ENCODE measurements at places on chromosomes 7 and 10.

DNA sequence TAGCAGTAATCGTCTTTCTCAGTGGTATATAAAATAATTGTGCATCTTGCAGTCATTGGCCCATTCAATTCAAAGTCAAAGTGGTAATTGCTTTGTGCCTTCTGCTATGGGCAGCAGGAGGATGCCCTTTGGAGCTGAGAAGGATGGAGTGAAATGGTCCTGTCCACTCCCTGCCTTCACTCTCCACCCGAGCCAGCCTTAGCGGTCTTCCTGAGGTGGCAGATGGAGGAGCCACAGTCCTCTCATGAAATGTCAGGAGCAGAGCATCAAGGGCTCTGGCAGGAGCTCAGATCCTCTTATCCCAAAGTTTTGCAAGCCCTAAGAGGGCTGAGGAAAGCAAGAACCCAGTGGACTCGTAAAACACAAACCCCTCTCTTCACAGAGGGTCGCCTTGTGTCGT lies 199.4 kb downstream of the DYNC1I1 start:
- DNase-seq: no peak

DNA sequence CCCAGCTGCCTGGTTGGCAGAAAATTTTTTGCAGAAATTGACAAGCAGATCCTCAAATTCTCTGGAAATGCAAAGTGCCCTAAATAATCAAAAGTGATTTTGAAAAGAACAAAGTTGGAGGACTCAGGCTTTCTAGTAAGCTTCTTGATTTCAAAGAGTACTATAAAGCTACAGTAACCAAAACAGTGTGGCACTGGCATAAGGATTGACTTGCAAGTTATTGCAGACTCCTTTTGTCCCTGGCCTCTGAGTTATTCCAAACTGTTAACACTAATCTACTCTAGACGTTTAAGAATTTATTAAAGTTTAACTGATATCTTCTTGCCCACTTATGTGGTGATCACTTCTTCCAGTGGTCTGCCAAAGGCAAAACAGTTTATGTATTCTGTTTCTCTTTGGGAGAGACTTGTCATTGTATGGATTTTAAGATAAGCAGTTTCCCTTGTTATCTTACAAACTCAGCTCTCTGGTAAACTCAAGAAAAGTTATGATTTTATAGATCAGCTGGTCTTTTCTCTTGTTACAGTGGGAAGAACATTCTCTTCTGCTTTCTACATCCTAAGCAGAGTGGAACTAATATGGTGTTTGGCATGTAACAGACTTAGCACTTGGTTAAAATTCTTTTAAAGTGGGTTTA lies 41.4 kb downstream of the LOXL4 start:
- no peak for DNase-seq

DNA sequence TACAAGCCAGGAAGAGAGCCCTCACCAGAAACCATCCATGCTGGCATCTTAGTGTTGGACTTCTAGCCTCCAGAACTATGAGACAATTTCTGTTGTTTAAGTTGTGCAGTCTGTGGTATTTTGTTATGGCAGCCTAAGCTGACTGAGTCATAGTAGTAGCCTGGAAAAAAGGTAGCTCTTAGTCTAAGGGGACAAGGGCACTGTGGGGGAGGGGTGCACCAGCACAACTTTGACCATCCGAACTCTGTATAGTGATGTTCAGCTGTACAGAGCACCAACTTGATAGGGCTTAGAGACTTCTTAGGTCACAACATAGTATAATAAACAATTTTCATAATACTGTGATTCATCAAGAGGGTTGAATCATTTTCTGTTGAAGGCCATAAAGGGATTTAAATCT lies 14.3 kb downstream of the EIF4EBP2 start:
- no peak for DNase-seq

- DNase-seq: peak; percentile 62
Observed at GRCh38 chr10:74738985-74739567, 87.3 kb upstream of the KAT6B start.

- DNase-seq: no peak
Observed at GRCh38 chr10:110167149-110167548, 40.3 kb upstream of the MXI1 start.

DNA sequence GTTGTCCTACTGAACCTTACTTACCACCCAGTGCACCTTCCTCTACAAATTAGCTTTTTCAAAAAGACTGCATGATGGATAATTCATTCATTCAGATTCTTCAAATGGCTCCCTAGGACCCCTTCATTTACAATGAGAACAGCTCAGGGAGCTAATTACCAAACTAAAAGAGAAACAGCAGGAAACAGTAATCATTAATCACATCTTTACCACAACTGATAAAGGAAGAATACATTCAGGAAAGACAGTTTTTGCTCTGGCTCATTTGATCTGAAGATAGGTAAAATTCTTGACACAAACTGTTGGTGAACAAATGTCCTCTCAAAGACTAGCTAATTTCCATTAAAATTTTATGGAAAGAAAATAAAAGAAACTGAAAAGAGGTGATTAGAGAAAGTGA lies 1652.7 kb upstream of the LRRTM3 start:
- DNase-seq: no peak

- DNase-seq: no peak
Observed at GRCh38 chr7:115133248-115133647, 211.4 kb downstream of the MDFIC start.

DNA sequence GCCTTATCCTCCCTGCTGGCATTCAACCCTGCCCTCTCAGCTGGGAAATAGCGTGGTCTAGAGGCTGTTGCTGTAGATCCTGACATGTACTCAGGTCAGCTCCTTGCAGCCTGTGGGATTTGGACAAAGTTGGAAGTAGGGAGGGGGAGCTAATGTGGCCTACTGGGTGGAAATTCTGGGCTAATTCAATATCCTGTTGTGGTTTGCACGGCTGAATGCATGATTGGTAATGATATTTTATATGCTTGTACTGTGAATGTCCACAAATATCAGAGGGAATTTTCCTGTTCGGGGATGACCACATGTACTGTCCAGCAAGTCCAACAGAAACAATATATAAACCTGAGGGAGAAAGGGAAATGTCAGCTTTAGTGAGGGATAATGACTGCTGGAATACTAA lies 22.1 kb upstream of the NPVF start:
- DNase-seq: no peak

GRCh38 chr7:25553580-25554291 lies 325.4 kb upstream of the NPVF start:
- no peak for DNase-seq

- DNase-seq: no peak
Observed at GRCh38 chr10:72170263-72170662, 45.5 kb upstream of the ANAPC16 start.

DNA sequence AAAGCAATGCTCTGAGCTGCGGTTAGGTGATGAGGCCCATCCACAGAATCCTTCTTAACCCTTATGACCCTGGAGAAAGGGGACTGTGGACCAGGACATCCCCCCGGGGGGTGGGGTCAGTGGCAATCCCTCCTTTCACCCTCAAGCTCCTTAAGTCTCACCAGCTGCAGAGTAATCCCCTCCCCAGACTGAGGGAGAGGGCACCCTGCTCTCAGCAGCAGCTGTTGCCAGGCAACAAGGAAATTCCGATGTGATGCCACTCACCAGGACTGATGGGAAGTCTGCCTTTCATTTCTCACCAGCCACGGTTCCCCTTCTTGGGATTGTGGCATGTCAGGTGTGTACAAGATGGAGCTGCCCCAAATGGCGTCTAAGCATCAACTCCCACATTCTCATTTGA lies 129.6 kb downstream of the DOCK1 start:
- no peak for DNase-seq

- DNase-seq: peak; percentile 47
Observed at GRCh38 chr10:7239312-7239985, 171.4 kb downstream of the SFMBT2 start.

DNA sequence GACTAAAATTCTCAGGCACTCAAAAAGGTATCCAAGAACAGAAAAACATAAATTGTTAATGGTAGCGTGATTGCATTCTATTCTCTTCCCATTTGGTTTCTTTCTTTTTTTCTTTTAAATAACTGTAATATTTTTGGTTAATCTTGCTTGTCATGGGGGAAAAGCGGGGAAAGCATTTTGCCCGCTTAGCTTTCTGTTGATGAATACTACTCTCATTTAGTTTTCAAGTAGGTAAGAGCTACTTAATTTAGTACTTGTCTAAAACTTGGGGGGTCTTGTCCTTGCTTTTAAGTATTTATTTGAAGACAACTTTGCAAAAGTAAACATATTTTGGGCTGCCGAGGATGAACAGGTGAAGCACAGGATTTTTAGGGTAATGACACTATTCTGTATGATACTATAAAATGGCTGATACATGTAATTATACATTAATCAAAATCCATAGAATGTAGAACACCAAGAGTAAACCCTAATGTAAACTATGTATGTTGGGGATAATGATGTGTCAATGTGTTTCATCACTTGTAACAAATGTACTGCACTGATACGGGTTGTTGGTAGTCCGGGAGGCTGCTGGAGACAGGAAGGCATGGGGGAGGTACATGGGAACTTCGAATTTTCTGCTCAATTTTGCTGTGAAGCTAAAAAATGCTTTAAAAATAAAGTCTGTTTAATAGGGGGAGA lies 1.7 kb downstream of the TES start:
- DNase-seq: peak; percentile 52

DNA sequence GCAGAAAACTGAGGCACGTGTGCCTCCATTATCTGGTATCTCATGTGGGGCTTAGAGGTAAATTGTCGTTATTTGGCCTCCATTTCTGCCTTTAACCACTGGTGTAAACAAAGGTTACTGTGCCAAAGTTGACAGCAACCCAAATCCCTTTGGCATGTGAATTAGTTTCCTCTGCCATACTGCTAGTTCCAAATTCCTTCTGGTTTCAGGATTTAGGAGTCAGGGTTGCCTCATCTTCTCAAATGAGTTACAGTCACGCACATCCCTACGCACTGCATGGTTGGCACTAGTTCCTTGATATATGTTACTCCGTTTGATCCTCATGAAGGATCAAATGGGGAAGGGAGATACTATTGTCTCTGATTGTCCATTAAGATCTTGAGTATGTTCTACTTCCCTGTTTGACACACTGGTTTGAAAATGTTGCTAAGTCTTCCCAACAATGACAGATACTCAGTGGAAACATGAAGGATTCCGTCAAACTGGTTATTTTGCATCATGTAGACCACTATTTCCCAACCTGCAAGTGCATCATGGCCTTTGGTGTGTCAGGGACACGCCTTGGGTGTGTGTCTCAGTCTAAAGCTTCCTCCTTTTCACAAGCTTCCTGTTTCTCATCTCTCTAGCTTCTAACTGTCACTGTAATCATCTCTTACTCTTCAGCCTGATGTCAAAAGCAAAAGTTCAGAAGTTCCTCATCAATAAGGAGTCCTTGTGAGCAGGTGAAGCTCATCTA lies at the start of gene LIPN:
Gene LIPN, plus strand, starts transcription at position 655 of the 736 bp plus-strand sequence. CDS start 1,386 bp downstream, outside the sequence.
- no peak for DNase-seq

DNA sequence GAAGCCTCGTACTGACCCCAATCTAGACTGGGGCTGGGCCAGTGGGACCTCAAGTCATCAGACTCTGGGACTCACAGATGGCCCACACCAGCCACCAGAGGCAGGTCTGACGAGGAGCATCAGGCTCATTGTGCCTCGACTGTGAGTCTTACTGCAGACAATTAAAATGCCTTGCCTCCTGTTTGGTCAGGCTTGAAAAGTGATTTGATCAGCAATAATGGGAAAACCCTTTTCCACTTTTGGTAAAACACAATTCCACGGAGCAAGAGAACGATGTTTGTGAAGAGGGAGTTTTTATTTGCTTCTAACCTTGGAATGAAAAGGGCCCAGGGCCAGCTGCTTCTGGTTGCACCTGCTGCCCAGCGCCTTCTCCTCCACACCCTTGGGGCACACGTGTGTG lies 43.9 kb downstream of the C10orf143 start:
- no peak for DNase-seq

DNA sequence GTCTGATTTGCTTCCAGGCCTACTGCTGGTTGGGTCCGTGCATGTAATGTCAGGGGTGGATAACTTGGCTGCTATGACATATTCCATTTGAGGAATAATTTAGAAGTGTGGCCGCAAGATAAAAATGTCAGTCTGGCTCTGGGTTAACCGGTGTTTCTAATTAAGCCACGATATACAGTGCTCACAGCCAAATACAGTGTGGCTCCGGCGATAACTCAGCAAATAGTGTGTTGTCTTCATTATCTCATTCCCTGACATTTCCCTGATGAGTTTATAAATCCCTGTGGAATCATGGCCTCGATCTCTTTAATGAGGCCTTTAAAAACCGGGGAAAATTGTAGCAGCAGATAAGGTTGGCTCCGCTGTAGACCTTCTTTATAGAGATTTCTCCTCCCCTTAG lies 1125.0 kb downstream of the TYW1 start:
- no peak for DNase-seq

GRCh38 chr7:70590126-70590854 lies 541.7 kb upstream of the GALNT17 start:
- DNase-seq: no peak

DNA sequence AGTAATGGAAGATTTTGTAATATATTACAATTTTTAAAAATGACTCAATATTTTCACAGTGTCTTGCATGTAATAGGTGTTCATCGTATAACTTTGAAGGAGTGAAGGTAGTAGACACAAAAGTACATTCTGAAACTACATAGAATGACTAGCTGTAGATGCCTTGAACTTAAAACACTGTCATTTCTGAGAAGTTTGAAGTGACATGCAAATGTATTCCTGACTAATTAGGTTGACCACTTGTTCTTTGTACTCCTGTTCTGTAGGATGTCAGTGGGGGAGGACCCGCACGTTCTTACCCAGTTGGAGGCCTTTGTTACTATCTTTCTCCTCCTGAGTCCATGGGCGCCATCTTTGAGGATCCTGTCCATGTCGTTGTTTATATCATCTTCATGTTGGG lies 31.2 kb downstream of the SEC61A2 start:
- DNase-seq: no peak

- no peak for DNase-seq
Observed at GRCh38 chr10:113890769-113891168, 36.3 kb downstream of the NHLRC2 start.

GRCh38 chr7:113083816-113084495 lies 2.7 kb downstream of the GPR85 start:
- no peak for DNase-seq

DNA sequence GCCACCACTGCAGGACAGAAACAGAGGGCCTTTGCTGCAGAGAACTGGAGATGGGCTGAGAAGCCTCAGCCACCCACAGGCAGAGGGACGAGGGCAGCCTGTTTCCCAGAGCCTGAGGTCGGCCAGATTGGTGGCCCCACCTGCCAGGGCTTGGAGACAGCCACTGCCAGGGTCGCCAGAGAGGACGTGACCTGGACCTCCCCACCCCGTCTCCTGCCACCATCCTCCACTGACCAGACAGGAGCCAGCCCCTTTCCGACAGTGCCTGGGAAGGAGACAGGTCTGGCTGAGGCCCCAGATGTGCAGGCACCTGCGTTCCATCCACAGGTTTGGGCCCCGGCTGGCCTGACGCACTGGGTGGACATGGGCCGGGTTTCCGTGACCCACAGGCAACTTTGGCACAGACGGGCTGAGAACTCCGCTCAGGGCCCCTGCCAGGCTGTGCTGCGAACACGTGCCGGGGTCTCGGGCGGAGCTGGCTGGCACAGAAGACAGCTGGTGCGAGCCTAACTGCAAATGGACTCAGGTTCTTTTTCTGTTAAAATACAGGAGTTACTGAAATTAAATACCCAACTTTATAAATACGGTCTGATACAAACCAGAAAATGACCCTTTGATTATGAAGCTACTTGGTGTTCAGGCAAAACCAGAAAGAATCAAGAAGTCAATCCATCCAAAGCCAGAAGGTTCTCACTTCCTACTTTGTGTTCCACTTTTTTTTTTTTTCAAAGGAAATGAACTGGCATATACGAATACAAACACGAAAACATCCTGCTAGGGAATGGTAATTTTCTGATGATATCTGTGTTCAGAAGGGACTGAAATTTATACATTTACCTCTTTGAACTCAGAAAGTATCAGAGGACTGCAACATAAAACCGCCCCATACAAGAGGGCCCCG lies 6.9 kb downstream of the COX19 start:
- DNase-seq: no peak

GRCh38 chr7:27997188-27997707 lies 183.3 kb downstream of the JAZF1 start:
- DNase-seq: no peak
